ENCODE measurements at places on chromosomes 16 and 17. TPM values are rescaled to one million over a fixed set of nuclear protein-coding genes. Genes with fewer than 3 reads are reported as not detected.

DNA sequence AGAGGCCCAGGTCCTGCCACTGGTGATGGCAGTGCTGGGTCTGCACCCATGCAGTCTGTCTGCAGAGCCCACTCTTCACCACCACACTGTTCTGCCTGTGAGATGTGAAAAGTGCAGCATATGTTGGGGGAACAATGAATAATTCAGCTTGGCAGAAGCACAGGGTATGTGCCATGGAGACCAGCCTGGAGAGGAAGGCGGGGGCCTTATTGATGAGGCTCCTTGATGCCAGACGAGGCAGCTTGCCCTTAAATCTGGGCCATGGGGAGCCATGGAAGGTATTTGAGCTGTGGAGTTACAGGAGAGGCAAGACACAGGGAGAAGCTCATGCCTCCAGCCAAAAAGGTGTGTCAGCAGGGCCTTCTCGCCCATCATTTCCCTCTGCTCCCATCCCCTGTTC is 124.7 kb downstream of the C16orf78 start:
- no peak for DNase-seq

DNA sequence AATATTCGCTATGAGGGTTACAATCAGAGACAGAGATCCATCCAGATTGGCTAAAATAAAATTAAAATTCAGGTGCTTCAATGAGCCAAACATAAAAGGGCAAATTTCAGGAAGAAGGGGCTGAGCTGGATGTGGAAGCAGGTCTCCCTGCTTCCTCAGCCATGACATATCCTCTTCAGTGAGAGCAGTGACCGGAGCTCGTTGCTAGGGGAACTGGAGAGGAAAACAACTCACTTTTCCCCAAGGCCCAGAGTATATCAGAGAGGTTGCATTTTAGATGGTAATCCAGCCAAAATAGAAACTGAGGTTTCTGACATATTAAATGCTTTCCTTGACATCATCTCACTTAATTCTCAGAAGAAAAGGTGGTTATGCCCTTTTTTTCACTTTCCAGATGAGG is 503.5 kb downstream of the HS3ST4 start:
- no peak for DNase-seq

HGS gene
- 66.9 TPM for total RNA-seq

CLDN7 gene
- total RNA-seq = 117 TPM

NR1D1 gene
- total RNA-seq = 4.2 TPM
